Activated T-helper 17 cell treated with anti-CD3 and anti-CD28 coated beads, Interleukin-2, amount 50 U/mL, for 72 hours (primary cell): ENCODE measurements at places on chromosomes 4 and X. TPM values are rescaled to one million over a fixed set of nuclear protein-coding genes. Genes with fewer than 3 reads are reported as not detected.

SATL1 gene
- not detected for total RNA-seq

ARHGAP36 gene
- total RNA-seq = not detected

RNF150 gene
- total RNA-seq = 0.11 TPM

GPR173 gene
- not detected for total RNA-seq

FRMD7 gene
- total RNA-seq = not detected

ZNF280C gene
- 4.8 TPM for total RNA-seq
